Pancreas (tissue), 10 donors: ENCODE measurements at places on chromosomes 12 and 14. TPM values are rescaled to one million over a fixed set of nuclear protein-coding genes. Genes with fewer than 3 reads are reported as not detected.
A peak's percentile ranks its signal among the peaks of the same experiment; 100 is the strongest.

RBMS2 gene
- total RNA-seq: 8.5 TPM

DNA sequence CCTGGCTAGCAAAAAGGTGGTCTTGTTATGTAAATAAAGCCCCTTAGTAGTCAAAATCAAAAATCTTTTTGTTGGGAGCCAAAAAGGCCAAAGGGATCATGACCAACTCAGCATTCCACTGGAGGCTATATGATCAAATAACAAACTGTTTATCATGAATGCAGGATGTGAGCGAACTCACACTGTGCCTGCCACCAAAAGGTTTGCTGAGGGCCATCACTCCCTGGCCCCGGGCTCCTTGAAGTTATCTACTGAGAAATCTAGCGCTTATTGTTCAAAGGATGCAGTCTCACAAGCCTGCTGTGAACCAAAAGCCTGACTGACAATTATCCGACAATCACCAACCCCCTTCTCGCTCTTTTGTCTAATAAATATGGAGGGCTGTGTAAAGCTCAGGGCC, 107.2 kb upstream of the DDHD1 start:
- no peaks in the 10 kb centered on the region for H3K27me3 ChIP-seq
- H3K4me3 ChIP-seq: no peak overlapping the region
- H3K4me1 ChIP-seq: no peaks in the 10 kb centered on the region
- no peaks in the 10 kb centered on the region for H3K36me3 ChIP-seq

NFATC4 gene
- 3.3 TPM for total RNA-seq

DNA sequence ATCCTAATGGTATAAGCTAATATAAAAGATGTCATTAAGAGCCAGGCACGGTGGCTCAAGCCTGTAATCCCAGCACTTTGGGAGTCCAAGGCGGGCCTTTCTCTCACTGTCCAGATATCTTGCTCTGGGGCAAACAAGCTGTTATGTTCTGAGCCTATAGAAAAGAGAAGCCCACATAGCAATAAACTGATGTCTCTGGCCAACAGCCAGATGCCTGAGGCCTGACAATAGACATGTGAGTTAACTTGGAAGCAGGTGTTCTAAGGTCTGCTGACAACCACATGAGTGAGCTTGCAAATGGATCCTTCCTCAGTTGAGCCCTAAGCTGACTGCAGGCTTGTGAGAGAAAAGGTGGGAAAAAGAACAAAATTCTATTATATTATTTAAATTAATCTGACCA, 25.0 kb downstream of the YAF2 start:
- no peak overlapping the region for H3K27ac ChIP-seq
- no peak for DNase-seq
- no peaks in the 10 kb centered on the region for H3K27me3 ChIP-seq
- H3K4me1 ChIP-seq: no peaks in the 10 kb centered on the region
- no peaks in the 10 kb centered on the region for H3K36me3 ChIP-seq

DNA sequence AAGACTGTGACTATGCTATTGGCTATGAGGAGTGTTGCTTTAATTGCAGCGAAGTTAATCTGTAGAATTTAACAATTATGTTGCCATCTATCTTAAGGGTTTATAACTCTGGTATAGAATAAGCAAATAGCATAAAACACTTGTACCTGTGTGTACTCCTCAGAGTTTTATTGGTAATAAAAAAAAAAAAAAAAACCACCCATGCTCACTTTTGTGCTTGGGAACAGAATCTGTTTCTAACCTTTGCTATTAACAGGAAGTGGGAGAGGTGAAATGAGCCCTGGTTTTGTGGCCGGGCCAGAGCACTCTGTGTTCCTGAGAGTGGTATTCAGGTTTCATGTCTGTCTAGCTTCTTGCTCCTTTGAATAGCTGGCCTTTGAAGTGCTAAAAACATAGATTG, 53.1 kb downstream of the PDE3A start:
- no peaks in the 10 kb centered on the region for H3K4me1 ChIP-seq
- no peak for DNase-seq
- H3K27ac ChIP-seq: no peak overlapping the region
- no peak overlapping the region for H3K4me3 ChIP-seq
- H3K36me3 ChIP-seq: no peaks in the 10 kb centered on the region

DNA sequence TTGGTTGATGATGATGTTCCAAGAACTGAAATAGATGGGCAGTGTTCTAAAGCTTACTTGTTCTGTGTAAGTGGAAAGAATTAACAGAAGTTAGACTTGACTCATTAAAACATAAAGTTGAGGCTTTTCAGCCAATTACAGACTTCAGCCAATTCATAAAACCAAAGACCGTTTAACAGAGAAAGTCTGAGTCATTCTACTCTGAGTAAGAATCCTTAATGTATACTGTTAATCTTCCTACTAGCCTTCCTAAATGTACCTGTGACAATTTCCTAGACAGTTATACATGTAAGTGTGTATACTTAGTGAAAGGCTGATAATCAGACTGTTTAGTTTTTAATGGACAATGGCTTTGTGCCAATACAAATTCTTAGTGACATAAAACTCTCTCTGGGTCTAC, 681.0 kb downstream of the RPL10L start:
- H3K4me1 ChIP-seq: no peaks in the 10 kb centered on the region
- no peak overlapping the region for H3K4me3 ChIP-seq
- no peak overlapping the region for H3K27ac ChIP-seq
- H3K36me3 ChIP-seq: no peaks in the 10 kb centered on the region
- DNase-seq: no peak

- no peak within 1 kb of the TSS for H3K27ac ChIP-seq
- no peak within 1 kb of the TSS for H3K4me3 ChIP-seq
- no peaks in the 10 kb centered on the region for H3K36me3 ChIP-seq
- H3K27me3 ChIP-seq: no peaks in the 10 kb centered on the region
- no peak for DNase-seq
- no peaks in the 10 kb centered on the region for H3K4me1 ChIP-seq
Observed at GRCh38 chr12:110920324-110920910, at the start of gene MYL2. Gene MYL2, minus strand, starts transcription at chr12:110920579. Its CDS starts 50 bp downstream, at chr12:110920529.

GRCh38 chr14:59690426-59690825, 113.8 kb upstream of the CCDC175 start:
- H3K36me3 ChIP-seq: no peaks in the 10 kb centered on the region
- no peak overlapping the region for H3K27ac ChIP-seq
- no peak for DNase-seq
- H3K27me3 ChIP-seq: no peaks in the 10 kb centered on the region
- H3K4me1 ChIP-seq: no peaks in the 10 kb centered on the region
- no peak overlapping the region for H3K4me3 ChIP-seq

DNA sequence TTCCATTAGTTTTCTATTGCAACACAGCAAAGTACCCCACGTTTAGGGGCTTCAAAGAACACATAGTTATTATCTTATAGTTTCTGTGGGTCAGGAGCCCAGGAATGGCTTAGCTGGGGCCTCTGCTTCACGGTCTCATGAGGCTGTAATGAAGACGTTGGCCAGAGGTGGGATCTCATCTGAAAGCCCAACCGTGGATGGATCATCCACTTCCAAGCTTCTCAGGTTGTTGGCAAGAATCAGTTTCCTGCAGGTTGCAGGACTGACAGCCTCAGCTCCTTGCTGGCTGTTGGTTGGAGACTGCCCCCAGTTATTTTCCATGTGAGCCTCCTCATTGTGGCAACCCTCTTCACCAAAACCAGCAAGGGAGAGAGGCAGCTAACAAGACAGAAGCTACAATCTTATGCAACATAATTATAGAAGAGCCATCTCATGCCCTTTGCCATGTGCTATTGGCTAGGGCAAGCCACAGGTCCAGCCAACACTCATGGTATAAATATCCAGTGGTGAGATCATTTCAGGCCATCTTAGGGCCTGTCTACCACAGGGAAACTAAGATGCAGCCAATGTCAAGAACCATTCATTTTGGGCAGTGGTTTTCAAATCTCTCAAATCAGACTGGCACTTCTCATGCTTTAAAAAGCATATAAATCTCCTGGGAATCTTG, 452.4 kb downstream of the MED13L start:
- H3K36me3 ChIP-seq: no peaks in the 10 kb centered on the region
- no peaks in the 10 kb centered on the region for H3K4me1 ChIP-seq
- no peak for DNase-seq
- no peaks in the 10 kb centered on the region for H3K27me3 ChIP-seq
- no peak overlapping the region for H3K27ac ChIP-seq
- H3K4me3 ChIP-seq: no peak overlapping the region

DNA sequence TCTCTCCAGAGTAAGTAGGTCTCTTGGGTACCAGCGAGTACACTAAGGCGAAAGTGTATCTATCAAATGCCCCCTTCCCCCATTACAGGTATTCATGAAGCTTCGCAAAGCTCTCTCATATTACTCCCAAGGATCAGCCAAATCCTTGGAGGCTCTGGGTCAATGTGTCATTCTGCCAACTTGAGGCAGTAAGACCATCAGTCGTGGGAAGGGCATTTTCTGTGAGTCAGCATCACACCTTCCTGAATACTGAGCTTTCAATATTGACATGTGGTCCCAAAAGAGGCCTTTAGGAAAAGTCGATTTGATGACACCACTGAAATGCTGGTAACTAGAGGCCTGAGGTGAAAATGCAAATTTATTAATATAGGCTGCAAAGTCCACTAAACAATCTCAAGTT, 323.9 kb downstream of the LRIG3 start:
- no peak overlapping the region for H3K4me3 ChIP-seq
- H3K27me3 ChIP-seq: no peaks in the 10 kb centered on the region
- no peaks in the 10 kb centered on the region for H3K36me3 ChIP-seq
- no peak overlapping the region for H3K27ac ChIP-seq
- DNase-seq: no peak

- no peaks in the 10 kb centered on the region for H3K36me3 ChIP-seq
- H3K27ac ChIP-seq: no peak overlapping the region
- DNase-seq: peak; percentile 35
- H3K4me1 ChIP-seq: no peaks in the 10 kb centered on the region
Observed at GRCh38 chr12:110100315-110100970, 23.7 kb upstream of the IFT81 start.

OTX2 gene
- total RNA-seq: not detected

KLRK1 gene
- 1.1 TPM for total RNA-seq

- DNase-seq: no peak
- H3K4me1 ChIP-seq: no peaks in the 10 kb centered on the region
- H3K27ac ChIP-seq: no peak overlapping the region
- H3K4me3 ChIP-seq: no peak overlapping the region
Observed at GRCh38 chr14:20733684-20734429, 11.8 kb upstream of the EDDM3A start.

PTPRB gene
- total RNA-seq: 2.9 TPM

DNA sequence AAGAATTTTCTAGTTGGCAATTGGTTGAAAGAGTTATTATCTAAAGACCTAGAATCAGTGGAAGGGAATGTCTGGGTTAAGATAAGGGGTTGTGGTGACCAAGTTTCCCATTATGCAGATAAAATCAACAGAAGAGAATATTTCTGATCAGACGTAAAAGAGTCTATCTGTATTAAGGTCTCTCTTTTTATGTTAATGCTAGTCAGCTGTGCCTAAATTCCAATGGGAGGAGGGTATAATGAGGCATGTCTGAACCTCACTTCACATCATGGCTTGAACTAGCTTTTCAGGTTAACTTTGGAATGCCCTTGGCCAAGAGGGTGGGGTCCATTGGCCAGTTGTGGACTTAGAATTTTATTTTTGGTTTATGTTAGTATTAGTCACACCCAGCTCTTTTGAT, 34.3 kb upstream of the CHST11 start:
- no peaks in the 10 kb centered on the region for H3K27me3 ChIP-seq
- no peaks in the 10 kb centered on the region for H3K36me3 ChIP-seq
- no peak overlapping the region for H3K4me3 ChIP-seq
- no peak for DNase-seq
- no peak overlapping the region for H3K27ac ChIP-seq

DNA sequence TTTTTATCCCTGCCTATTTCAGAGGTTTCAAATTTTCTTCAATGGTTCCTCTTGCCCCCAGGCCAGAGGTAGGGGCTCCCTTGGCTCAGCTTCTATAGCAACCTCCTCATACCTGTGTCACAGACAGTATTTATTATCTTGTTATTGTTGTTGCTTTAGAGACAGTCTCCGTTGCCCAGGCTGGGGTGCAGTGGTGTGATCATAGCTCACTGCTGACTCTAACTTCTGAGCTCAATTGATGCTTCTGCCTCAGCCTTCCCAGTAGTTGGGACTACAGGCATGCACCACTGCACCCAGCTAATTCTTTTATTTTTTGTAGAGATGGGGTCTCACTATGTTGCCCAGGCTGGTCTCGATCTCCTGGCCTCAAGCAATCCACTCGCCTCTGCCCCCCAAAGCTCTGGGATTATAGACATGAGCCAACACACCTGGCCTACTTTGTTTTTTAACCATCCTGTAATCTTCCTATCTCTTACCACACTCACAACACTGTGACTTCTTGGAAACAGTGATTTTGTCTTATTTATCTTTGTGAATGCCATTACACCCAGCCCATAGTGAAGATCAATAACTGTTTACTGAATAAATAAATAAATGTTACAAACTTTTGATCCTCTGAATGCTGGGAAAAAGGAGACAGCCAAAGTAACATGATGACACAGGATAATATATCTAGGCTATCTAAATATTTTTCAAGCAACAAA, 95.9 kb downstream of the PHLDA1 start:
- H3K4me1 ChIP-seq: no peaks in the 10 kb centered on the region
- H3K27me3 ChIP-seq: no peaks in the 10 kb centered on the region
- no peak for DNase-seq
- no peak overlapping the region for H3K27ac ChIP-seq
- H3K36me3 ChIP-seq: no peaks in the 10 kb centered on the region
- H3K4me3 ChIP-seq: no peak overlapping the region

DNA sequence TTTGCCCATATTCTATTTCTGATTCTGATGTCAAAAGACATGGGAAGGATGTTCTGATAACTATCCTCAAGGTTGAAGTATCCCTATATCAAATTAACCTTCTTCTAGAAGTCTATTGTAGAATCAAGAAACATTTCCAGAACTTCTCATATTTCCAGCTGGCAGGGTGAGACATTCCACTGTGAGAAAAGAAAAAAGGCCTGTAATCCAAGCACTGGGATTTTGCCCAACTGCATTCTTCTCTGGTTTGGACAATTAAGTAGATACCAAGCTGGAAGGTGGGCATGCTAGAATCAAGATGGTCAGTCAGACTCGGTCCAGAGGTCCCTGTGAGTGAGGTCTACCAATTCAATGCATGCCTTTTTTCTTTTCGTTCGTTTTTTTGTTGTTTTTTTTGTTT, 60.9 kb downstream of the MAP3K9 start:
- no peak for DNase-seq
- H3K27ac ChIP-seq: no peak overlapping the region
- H3K36me3 ChIP-seq: no peaks in the 10 kb centered on the region
- H3K27me3 ChIP-seq: no peaks in the 10 kb centered on the region
- no peak overlapping the region for H3K4me3 ChIP-seq
- peaks cover 10% of the 10 kb centered on the region for H3K4me1 ChIP-seq

ACRBP gene
- 1.8 TPM for total RNA-seq
